ENCODE measurements at places on chromosomes 12 and 14.

DNA sequence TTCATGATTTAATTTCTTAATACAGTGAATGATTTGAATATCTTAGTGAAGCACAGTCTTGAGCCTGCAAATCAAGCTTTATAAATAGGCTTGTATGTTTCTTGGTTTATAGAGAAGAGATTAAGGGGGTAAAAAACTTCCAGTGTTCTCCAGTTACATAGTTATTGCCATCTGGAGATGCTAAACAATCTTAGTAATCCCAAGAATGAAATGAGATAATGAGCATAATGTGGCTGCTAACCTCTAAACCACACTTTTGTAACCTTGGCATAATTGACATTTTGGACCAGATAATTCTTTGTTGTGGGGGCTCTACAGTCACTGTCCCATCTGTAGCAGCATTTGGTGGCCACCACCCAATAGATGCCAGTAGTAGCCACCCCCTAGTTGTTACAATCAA, 316.8 kb downstream of the CCDC91 start:
- DNase-seq: peak; percentile 89

DNA sequence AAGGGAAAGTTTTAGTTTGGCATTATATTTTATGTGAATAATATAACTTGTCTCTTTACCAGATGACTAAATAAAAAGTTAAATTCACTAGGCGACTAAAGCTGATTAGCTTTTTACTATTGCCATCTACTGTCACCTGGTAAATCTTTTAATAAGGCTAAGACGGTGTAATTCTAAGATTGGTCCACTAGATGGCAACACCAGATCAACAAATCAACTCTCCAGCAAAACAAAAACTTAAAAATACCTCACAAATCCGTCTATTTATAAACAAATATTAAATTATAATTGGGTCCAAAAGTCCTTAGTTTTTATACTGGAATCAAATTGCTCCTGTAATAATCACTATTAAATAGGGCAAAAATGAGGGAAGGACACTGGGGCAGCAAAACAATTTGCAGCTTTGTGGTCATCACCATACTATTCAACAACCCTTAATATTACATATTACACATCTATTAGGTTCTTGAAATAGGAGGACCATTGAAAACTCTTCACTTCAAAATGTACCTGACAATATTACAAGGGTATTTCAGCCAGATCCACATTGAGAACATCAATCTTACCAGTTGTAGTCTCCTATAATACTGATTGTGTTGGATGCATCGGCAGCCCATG, 47.9 kb downstream of the GALC start:
- peak; percentile 56 for DNase-seq

GRCh38 chr14:75464626-75465025, 36.8 kb downstream of the JDP2 start:
- DNase-seq: no peak

GRCh38 chr12:24997970-24998582, 49.2 kb upstream of the BCAT1 start:
- DNase-seq: peak; percentile 93

GRCh38 chr14:71001742-71002141, 94.5 kb downstream of the PCNX1 start:
- DNase-seq: no peak

GRCh38 chr14:74875941-74876913, at the start of gene PROX2:
PROX2 (minus strand) TSS chr14:74876145; CDS start chr14:74863834, 12,311 bp downstream.
- DNase-seq: no peak

DNA sequence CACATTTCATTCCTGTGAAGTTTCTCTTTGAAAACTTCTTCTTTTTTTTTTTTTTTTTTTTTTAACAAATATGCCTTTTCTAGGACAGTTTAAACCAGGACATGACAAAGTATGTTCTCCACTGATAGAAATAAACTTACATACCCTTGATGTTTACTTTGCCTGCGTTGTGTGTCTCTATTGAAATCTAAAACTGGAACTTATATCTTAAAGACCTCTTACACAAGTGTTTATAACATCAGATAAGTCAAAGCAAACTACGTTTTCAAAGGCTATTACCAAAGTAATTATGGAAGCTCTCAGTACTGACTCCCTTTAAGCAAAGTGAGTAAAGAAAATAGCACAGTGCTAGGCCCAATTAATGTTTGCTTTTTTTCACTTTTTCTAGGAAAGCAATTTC, 30.6 kb upstream of the ISM2 start:
- no peak for DNase-seq

- no peak for DNase-seq
Observed at GRCh38 chr14:70683983-70684382, 42.3 kb downstream of the TTC9 start.

- DNase-seq: no peak
Observed at GRCh38 chr12:130880411-130880885, 8.6 kb downstream of the RAN start.

DNA sequence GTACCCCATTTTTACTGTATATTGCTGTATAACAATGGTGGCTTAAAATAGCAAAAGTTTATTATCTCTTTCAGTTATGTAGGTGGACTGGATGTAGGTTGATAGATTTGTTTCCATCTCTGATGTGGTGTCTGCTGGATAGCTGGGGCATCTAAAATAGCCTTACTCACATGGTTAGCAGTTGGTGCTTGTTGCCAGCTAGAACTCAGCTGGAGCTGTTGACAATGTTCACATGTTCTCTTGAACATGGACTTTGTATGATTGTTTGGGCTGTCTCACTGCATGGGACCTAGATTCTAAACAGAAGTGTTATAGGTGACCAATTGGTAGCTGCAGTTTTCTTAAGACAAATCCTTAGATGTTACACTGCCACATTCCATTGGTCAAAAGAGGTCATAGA, 126.9 kb downstream of the GPHN start:
- peak; percentile 32 for DNase-seq

DNA sequence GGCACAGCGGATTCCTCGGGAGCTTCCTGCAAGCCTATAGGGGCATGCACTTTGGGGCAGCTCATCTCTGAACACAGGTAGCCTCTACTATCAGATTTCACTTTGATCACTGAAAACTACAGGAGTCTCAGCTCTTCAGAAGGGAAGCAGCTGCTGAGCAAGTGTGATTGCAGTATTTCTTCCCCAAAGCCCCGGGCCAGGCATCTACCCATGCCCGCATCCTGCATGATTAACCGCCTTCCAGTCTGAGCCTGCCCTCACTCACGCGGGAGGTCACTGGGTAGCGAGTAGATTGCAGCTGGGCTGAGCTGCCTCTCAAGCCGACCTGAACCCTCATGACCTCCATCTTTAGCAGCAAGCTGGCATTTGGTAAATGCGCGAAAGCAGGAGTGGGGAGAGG, 334.7 kb downstream of the DPF3 start:
- DNase-seq: peak; percentile 61

DNA sequence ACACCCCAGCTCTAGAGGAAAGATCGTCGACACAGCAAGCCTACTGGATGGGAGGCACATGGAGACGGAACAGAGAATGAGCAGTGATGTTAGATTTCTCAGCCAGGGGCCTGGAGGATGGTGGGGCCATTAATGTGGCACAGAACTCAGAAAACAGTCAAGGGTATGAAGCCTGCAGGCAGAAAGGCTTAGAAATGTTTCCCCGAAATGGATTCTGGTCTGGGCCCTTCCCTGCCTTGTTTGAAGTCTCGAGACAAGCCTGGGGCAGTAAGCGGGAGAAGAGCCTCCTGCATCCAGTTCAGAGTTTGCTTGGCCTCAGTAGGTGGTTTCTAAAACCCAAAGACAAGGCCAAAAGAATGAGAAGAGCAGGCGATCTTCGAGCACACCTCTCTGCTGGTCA, 158.4 kb downstream of the NTF3 start:
- no peak for DNase-seq

DNA sequence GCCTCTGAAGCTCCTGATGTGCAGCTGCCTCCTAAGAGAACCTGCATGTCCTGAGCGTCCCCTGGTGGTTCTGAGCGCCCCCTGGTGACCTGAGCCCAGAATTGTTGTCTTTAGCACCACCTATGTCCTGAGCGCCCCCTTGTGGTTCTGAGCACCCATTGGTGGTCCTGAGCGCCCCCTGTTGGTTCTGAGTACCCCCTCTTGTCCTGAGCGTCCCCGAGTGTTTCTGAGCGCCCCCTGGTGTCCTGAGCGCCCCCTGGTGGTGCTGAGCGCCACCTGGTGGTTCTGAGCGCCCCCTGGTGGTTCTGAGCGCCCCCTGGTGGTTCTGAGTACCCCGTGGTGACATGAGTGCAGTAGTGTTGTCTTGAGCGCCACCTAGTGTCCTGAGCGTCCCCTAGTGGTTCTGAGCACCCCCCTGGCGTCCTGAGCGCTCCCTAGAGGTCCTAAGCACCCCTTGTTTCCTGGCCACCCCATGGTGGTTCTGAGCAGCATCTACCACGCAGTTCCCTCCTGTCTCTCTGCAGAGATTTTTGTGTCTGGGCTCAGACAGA, 782.5 kb downstream of the TMEM121 start:
- DNase-seq: no peak

DNA sequence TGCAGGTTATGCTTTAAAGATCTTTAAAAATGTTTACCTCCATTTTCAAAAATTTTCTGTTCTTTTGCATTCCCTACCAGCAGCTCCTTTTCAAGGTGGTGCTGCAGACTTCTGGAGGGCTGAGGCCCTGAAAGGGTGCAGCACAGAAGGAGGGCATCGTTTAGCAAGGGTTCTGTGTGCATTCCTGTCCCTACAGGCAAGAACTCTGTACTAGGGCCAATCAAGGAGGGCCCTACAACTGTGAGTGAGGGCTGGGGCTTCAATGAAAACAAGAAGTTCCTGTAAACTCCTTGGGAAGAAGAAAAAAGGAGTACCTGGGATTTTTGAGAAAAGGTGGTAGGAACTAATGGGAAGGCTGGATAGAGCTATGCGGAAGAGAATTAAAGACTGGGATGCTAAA, 50.7 kb upstream of the CSRP2 start:
- no peak for DNase-seq

- no peak for DNase-seq
Observed at GRCh38 chr12:96347130-96347699, 53.0 kb downstream of the CDK17 start.

DNA sequence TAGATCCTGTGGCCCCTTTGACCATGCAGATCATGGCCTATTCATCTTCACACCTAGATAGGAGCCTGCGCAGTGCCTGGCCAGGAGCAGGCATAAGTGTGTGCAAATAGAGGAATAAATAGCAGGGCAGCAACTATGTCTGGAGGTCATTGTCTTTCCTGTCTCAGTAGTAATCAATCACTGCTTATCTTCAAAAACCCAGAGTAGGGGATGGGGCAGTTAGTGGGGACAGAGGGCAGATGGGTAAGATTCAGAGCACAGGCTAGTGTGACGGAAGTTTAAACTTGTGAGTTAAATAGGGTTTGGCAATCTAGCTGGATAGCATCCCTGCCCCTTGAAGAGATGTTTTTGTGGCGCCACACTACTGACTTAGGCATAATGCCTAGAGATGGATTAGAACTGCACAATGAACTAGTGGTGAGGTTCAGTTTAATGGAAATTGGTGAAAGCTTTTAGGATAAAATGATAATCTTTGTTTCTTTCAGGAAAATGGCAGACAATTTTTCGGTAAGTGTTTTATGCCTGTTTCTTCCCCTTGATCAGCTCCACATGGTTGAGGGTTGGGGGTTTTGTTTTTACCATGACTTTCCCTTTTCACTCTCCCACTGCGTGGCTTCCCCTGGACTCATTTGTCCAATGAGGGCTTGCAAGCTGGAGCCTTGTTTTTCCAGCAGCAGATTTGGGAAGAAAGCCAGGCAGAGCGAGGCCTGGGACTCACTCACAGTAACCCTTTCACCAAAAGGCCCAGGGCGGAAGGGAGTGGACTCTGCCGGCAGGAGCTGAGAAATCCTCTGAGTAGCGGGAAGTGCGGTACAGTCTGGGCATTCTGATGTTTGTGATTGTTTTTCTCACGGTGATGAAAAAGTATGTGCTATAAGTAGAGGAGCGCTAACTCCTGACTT, 8.1 kb downstream of the LGALS3 start:
- DNase-seq: peak; percentile 89

DNA sequence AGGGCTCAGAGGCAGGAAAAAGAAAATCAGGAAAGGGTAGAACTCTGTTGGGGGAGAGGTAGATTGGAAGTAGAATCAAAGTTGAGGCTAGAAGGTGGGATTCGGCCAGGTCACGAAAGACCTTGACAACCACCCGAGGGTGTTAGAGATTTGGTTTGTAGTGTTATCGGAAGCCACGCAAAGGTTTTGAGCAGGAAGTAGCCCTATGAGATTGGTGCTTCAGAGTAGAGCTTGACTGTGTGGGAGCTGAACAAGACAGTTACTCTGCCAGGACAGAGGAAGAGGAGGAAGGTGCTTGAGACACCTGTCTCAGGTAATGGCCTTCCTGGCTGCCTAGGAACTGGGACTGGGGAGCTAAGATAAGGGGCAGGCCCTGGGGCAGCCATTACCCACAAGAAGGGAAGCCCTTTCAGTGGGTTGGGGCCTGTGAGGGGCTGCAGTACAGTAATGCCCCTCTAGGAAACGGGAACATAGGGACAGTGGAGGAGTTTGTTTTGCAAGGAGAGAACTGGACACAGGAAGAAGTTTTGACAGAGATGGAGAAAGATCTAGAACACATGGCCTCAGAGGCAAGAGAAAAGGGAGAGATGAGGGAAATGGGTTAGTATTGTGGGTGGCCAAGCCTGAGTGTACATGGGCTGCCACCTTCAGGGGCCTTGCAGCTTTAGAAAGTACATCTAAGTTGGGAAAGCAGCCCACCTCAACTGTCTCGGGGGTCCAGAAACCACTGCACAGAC, 73.5 kb downstream of the RIN3 start:
- DNase-seq: no peak

GRCh38 chr12:85550924-85551323, 270.9 kb downstream of the ALX1 start:
- DNase-seq: no peak

- DNase-seq: no peak
Observed at GRCh38 chr14:76314521-76315034, 61.4 kb upstream of the ESRRB start.

DNA sequence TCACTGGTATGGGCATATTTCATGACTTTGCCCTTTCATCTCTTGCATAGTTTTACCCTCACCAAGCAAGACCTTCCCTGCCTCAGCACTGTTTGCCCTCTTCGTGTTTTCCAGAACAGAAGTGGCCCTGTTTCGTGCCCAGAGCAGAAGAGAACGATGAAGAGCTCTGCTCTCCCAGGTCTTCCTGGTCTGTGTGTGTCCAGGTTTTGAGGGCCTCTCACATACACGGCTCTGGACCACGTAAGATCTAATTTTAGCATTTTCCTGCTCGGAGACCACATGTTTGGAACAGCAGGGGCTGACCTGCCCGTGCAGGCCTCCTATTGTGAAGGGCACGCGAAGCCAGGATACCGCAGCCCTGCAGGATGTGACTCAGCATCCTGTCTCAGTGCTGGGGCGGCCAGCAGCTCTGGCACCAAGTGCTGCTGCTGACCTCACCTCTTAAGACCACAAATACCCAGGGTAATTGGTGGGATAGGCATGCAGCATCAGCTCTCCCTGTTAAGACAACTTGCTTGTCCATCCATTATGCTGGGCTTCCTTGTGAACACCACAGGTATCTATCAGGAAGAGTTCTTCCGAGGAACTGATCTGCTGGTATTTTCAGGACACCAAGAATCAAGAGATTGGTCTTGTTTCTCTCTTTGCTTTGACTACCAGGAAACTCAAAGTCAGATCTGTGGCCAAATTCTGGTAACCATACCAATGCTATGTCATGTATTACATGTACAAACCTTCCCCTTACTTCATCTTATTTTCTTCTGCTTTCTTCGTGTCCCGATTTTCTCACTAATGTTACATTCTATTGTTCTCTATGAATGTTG, 19.0 kb downstream of the SSH1 start:
- DNase-seq: peak; percentile 99

Data from myocyte (in vitro differentiated cells).